ENCODE measurements at places on chromosomes 6 and 20.

GRCh38 chr20:32585011-32585585 lies at the start of gene NOL4L:
NOL4L (minus strand) TSS chr20:32585333; CDS start chr20:32584890, 443 bp downstream.
- no peak for DNase-seq

DNA sequence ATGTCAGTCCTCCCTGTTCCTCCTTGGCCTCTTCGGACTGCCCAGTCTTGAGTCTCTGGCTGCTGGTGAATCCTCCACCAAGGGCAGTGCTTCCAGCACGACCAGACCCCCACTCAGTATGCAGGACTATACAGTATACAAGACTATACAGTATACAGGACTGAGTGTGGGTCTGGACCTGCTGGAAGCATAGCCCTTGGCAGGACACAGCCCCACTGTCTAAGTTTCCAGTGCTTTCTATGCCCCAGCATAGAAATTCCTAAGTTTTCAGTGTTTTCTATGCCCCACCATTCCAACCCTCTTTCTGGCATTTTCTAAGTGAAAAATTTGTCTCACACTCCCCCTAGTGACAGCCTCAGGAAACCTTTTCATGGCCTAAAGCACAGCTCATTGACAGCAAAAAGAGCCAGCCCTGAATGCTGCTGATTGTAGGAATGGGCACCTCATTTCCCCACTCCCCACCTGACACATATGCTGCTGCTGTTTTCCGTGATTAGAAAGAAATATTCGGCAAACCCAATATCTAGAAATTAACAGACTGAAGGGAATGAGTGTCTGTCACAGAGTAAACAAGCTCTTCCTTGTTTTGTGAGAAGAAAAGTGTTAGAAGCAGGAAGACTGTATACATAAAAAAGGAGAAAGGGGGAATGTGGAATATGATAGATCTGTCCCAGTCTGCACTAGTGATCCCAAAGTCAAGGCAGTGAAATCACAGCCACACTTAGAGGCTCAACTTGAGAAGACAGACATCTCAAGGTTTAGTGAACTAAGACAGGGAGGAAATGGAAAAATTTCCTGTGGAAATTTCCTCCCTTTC lies 206.9 kb downstream of the IBTK start:
- peak; percentile 64 for DNase-seq

DNA sequence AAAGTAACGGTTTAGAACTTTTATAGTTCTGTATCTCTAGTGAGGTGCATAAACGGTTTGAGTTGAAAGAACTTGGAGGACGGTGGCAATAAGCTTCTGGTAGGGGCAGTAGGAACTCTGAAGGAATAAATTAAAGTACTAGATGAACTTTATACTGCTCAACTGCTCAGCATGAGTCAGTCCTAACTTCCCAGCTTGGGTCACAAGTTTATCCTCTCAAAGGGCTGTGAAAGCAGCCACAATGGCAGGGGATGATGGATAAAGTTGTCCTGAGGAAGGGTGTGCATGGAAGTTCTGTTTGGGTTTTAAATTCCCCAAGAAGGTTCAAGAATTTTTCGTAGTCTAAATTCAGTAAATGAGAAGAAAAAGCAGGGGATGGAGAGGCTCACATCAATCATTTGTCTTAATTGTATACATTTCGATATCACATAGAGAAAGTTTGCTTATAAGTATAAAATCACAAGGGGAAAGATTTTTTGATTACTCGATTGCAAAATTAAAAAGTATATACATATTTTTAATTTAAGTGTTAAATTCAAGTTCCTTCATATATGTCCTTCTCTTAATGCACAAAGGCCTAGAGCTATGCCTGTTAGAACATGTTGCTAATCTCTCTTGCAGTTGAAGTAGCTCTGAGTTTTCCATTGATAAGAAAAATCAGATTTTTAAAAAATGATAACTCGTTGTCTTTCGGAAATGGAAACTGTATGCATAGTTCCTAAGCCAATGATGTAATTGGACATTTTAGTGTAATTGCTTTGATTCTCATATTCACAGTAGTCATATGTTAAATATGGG lies 55.3 kb upstream of the JAG1 start:
- no peak for DNase-seq

GRCh38 chr6:135798751-135799515 lies 52.6 kb upstream of the PDE7B start:
- DNase-seq: no peak

DNA sequence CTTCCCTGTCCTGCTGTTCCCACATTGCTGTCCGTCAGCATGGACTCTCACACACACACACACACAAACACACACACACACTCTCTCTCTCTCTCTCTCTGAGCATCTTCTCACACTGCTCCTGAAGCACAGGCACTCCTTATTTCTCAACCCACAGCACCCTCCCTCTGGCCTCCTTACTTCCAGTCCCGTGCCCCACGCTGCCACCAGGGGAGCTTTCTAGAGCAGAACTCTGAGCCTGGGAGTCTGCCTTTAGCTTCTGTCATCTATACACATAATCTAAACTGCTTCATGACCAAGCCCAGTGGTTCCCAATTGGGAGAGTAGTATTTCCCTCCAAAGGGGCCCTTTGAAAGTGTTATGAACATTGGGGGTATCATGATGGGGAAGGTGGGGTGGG lies 29.1 kb downstream of the HECA start:
- DNase-seq: no peak

GRCh38 chr6:156890627-156891314 lies 113.6 kb downstream of the ARID1B start:
- DNase-seq: no peak

DNA sequence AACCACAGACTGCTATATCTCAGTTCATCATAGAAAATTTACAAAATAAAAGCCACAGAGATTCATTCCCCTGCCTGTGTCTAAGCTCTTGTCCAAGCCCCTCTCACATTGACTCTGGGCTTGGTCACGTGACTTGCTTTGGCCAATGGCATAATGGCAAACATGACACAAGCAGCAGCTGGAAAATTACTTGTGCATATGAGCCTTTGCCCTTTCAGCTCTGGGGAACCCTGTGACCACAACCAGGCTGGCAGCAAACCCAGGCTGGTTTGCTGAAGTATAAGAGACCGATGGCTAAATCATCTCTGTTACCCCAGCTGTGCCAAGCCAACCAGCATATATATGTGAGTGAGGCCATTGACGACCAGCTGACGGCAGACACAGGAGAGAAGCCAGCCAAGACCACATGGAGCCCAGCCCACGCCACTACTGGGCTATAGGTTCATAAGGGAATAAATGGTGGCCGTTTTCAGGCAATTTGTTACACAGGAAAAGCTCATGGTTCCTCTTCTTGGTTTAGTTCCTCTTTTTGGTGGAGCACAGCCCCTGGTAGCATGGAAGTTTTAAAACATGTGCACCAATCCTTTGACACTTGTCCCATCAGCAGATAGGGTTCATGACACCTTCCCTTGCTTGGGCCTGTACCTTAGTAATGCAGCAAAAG lies 31.8 kb upstream of the RSPO4 start:
- peak; percentile 95 for DNase-seq

- DNase-seq: no peak
These were observed 19.7 kb downstream of the ACSS2 start for GRCh38 chr20:34896086-34896621.

DNA sequence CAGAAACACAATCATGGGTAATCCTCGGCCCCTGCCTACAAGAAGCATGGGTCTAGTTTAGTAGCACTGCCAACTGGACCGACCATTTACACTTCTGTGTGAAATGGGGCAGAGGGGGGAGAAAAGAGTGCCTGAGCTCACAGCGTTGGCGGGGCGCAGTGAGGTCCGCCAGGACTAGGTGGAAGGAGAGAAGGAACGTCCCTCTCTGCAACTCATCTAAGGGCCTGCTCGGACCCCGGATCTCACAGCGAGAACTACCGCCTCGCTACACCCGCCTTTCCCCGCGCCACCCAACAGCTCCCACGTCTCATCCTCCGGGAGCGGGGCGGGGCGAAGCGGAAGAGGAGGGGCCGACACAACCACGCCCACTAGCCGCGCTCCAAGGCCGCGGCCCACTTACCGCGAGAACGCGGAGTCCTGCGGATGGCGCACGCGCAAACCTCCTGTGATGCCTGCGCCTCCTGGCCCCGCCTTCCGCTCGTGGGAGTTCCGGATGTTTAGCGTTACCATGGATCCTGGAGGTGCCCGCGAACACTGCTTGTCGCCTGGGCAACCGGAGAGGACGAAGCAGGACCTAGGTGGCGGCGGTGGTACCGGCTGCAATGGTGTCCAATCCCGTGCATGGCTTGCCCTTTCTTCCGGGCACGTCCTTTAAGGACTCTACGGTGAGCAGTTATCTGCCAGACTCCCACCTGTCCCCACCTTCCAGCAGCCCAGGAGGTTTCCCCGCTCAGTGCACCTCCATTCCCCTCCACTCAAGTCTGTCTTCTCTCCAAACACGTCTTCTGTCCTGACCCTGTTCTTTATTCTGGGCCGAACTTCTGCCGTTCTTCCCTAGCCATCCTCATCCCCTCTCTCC lies at the start of gene EFHC1:
Gene EFHC1, plus strand, starts transcription at position 534 of the 859 bp plus-strand sequence. Its CDS starts 69 bp downstream, at position 603.
- DNase-seq: peak; percentile 98

- DNase-seq: no peak
These were observed 44.8 kb downstream of the MRAP2 start for GRCh38 chr6:84078335-84078734.

DNA sequence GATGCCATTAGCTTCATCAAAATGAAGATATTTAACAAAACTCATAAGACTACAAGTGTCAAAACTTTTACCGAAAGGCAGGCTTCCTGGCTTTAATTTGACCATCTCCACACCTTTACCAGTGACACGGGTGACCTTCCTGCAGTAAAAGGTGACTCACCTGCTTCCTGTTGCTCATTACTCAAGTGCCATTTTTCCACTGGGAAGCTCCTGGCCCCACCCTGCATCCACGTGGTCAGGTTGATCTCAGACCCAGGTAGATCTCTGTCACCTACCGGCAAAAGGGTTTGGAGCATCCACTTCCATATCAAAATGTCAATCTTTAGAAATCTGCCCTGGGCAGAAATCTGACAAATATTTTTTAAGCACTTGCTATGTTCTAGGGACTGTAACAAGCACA lies 31.9 kb upstream of the CDH4 start:
- DNase-seq: no peak

- no peak for DNase-seq
These were observed 9.3 kb upstream of the DUSP22 start for GRCh38 chr6:282867-283416.

DNA sequence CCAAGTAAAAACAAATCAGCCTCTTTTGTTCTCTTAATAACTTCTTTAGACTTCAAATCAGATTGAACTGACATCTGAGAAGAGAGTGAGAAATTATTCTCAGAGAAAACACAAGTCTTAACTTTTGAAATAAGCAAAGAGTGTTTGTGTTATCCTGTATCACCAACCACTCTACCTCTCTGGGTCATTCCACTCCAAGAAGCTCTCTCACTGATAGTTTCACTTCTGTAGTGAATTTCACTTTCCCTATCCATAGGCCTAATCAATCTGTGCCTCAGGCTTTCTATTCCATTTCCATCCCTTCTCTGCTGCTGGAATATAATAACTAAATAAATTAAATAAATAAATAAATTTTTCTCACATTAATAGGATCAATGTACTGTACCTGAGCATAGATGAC lies 235.0 kb downstream of the HTR1B start:
- DNase-seq: no peak

DNA sequence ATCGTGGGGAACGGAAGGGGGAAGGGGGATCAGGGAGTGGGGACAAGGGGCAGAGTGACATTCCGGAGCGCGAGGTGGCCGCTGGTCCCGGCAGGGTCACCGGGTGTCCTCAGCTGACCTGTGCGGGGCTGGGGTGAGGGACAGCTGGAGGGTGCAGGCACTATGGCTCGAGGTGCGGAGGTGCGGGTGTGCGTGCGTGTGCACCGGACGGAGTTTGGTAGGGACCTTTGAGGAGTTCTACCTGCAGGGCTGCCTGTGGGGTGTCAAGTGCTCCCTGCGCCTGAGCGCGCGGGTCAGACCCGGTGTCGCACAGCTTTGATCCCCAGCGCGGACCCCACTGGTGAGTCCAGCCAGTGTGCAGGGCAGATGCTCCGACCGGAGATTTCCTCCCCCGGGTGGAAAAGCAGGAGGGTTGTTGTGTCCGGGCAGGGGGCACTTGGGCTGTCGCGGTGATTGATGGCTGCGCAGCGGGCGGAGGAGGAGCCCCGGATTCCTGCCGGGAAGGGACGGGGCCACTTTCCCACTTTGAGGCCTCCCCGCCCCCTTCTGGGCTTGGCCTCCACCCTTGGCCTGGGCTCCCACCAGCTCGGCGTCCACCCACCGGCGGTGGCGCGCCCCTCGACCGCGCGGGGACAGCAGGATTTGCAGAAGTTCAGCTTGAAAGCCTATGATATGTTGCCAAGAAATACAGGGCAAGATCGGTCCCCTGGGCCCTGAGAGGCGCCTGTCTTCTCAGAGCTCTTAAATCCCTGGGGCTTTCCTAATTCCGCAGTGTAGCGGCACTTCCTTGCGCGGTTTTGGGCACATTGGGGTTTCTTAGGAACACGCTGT lies 658 bp downstream of the RIN2 start:
- DNase-seq: peak; percentile 69

- DNase-seq: no peak
These were observed 151.6 kb upstream of the GMDS start for GRCh38 chr6:2396846-2397630.

All from KBM-7 (cell line).